ENCODE measurements at places on chromosomes 6 and 20.

GRCh38 chr20:1657556-1658334, at the start of gene SIRPG:
SIRPG (minus strand) TSS chr20:1657779; CDS start chr20:1657714, 65 bp downstream.
- no peak for DNase-seq

DNA sequence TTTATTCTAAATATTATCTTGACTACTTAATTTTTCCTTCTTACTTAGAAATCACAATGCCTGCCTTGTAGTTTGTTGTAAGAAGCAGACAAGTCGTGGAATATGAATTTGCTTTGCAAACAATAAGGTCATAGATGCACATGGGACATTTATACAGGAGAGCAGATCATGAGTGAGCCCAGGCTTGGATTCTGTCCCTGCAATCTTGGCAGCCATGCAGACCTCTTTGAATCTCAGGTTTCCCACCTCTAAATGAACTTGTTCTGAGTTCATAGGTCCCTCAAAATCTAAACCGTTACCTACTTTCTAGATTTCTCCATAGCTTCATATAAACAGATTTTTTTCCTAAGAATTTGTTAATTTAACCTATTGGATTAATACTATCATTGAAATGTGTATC, 19.5 kb downstream of the KIAA0408 start:
- no peak for DNase-seq

- DNase-seq = no peak
Observed at GRCh38 chr20:13105039-13105438, 96.3 kb downstream of the SPTLC3 start.

DNA sequence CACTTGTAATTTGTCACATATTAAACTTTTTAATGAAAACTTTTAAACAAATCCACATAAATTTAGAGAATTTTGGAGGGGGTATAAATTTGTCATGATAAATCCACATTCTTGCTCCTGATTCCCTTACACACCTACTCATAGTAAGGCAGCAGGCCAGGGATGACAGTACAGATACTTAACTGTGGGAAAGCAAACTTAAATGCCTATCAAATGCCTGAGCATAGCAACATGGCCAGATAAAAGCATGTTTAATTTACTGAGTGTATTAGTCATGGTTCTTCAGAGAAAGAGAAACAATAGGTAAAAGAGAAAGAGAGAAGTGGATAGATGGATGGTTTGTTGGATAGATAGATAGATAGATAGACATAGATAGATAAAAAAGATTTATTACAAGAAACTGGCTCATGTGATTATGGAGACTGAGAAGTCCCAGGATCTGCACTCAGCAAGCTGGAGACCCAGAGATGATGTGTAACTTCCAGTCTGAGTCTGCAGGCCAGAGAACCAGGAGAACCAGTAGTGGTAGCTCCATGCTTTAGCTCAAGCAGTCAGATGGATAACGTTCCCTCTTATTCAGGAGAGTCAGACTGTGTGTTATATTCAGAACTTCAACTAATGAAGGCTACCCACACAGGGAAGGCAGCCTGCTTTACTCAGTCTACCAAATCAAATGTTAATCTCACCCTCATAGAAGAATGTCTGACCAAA, 15.9 kb upstream of the ADGRF1 start:
- DNase-seq = no peak

GRCh38 chr20:37980876-37981275, 52.4 kb downstream of the TTI1 start:
- DNase-seq = no peak

- DNase-seq = no peak
Observed at GRCh38 chr6:141033101-141033500, 1099.6 kb upstream of the GJE1 start.

DNA sequence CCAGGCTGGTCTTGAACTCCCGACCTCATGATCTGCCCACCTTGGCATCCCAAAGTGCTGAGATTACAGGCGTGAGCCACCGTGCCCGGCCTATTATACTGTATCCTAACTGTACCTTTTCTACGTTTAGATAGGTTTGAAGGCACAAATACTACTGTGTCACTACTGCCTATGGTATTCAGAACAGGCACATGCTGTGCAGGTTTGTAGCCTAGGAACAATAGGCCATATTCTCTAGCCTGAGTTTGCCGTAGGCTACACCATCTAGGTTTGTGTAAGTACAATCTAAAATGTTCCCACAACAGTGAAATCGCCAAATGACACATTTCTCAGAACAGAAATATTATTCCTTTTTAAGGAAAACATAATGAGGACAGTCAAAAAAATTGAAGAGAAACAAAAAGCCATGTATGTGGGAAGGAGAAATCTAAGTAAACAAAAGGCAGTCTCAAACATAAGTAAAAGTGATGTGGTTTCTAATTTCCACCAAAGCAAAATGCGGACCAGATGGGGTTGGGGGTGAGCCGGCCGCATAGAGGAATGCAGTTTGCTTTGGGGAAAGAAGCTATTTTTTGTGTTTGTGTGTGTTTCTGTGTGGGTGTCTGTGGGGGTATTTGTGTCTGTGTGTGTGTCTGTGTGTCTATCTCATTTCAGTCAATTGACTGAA, 192.6 kb upstream of the SALL4 start:
- DNase-seq = no peak

DNA sequence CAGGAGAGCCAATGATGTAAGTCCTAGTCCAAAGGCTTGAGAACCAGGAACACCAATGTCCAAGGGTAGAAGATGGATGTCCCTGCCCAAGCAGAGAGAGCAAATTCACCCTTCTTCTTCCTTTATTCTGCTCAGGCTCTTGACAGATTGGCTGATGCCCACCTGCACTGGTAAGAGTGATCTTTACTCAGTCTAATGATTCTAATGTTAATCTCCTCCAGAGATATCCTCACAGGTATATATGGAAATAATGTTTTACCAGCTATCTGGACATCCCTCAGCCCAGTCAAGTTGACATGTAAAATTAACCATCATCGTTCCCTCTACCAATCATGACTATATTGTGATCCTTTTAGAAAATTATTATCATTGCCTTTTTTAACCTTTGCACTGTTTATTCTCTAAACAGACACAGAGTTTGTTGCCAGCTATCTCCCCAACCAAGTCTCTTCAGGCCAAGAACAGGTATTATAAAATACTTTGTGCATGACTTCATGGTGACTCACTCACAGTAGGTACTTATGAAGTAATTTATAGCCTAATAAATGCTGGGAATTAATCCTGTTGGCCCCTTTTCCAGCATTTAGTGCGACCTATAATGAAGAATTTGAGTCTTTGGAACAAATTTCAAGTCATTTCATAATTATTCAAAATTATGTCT, 26.2 kb upstream of the TSHZ2 start:
- no peak for DNase-seq

DNA sequence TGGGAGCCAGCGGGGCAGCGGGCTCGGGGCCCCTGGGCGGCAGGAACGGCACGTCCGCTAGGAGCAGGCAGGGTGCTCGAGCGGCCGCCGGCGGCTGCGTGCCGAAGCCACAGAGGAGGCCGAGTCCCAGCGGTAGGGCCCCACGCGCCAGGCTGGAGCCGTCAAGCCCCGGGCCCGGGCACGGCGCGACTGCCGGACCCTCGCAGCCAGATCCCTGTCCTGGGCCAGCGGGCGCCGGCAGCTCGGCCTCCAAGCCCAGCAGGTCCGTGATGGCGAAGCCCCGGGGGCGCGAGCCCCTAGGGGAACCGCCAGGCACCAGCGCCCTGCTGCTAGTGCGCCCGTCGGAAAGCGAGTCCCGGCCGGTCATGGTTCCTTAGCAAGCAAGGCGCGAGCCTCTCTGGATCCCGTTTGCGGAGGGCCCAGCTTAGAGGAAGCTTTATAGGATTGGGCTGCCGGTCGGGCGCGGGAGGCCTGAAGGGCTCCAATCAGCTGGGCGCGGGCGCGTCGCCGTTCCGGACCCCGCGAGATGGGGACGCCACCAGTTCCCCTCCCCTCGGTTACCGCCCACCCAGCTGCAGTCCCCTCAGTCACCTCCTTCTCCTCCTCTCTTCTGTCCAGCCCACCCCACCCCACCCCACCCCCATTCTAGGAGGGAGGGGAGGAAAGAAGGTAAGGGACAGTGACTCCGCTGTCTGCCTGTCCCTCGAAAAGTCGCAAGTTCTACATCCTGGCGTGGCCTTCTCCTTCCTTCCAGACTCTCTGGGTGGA, at the start of gene VSX1:
VSX1 (minus strand) TSS at position 412 of the 768 bp plus-strand sequence; CDS start at position 367, 45 bp downstream.
- no peak for DNase-seq

DNA sequence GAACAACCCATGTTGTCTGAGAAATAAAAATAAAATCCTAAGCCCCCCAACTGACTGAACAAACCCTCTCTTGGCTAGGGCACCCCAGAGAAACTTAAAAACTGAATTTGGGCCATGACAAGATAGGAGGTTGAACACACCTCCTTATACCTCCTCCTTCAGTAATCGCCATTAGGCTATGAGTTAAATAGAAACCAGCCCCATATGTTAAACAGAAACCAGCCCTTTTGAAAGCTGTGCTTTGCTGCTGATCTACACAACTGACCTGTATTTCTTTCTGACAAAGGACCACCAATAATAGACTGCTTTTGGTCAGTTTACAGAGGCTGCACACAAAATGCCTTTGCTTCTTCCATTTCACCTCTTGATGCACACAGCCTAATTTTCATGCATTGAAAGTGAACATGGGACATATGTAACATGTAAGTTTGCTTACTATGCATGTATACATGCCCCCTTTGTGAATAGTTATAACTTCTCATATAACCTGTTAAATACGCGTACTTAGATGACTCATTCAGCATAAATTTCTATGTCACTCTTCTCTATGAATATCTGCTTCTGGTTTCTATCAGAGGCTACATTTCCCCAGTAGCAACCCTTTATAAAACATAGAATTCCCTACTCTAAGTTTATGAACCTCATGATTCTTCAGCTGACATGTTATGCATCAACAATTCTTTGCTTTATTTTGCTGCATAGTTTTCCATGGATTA, 462.9 kb downstream of the COL12A1 start:
- no peak for DNase-seq

DNA sequence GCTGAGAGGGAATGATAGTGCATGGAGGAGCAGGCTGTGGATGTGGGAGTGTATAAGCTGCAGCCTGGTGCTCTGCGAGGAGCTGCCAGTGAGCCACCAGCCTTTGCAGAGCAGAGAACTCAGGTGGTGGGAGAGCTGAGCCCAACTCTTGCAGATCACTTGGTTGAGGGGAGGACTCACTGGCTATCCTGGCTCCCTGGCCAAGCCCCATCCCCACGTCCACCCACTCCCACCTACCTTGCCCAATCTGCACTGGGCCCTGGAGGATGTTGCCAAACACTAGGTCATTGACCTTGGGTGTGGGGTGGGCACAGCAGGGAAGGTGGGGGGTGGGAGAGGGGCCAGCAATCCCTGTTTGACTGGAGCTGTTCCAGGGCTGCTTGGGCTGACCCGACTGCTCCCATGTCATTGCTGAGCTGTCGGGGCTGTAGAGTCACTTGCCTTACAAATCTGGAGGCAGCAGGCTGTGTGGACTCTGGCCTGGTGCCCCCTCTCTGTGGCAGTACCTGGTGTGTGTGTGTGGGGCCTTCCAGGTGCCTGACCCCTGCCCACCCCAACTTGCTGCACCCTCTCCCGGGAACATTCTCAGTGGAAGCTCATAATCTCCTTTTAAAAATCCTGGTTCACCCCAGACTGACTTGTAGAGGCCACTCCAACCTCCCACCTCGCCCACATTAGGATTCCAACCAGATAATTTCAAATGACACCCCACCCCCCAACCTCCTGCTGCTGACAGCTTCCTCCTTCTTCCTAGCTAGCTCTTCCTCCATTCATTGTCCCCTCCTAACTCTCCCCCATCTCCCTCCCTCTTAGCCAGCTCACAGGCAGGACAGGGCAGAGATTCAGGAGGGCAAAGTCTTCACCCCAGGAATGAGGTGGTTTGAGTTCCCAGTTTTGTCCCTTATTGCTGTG, 162.3 kb downstream of the MRPL14 start:
- DNase-seq = no peak

- no peak for DNase-seq
Observed at GRCh38 chr20:59780494-59781185, 152.8 kb downstream of the SYCP2 start.

- DNase-seq = no peak
Observed at GRCh38 chr6:4253604-4254231, 118.3 kb upstream of the ECI2 start.

DNA sequence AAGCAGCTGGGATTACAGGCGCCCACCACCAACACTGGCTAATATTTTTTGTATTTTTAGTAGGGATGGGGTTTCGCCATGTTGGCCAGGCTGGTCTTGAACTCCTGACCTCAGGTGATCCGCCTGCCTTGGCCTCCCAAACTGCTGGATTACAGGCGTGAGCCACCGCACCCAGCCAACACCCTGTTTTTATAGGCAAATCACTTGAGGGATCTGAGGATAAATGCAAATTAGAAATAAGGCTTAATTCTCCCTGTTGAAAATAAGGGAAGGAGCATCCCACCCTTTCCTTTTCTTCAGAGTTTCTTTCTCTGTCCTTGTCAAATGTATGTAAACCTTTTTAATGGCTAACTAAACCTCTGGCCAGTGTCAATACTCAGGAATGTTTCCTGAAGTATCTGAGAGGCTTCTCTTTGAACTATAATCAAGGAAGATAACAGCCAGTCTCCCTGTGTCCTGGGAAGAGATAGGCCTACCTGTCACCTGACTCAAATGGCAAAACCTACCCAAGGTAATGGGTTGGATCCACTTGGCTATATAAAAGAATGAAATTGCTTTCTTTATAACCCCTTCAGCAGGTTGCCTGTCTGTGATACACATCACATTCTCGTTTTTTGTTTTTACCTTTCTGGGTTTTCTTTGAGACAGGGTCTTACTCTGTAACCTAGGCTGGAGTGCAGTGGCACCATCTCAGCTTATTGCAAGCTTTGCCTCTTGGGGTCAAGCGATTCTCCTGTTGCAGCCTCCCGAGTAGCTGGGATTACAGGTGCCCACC, 64.5 kb upstream of the TNFAIP3 start:
- no peak for DNase-seq

GRCh38 chr6:42436825-42437224, 14.9 kb downstream of the TRERF1 start:
- no peak for DNase-seq

- DNase-seq = no peak
Observed at GRCh38 chr6:33160728-33161344, 31.4 kb downstream of the COL11A2 start.

- no peak for DNase-seq
Observed at GRCh38 chr6:3813150-3813780, 35.9 kb upstream of the FAM50B start.

GRCh38 chr6:166697113-166697512, 70.1 kb upstream of the RPS6KA2 start:
- DNase-seq = no peak

- DNase-seq = no peak
Observed at GRCh38 chr6:39268171-39268570, 38.9 kb upstream of the KCNK5 start.

DNA sequence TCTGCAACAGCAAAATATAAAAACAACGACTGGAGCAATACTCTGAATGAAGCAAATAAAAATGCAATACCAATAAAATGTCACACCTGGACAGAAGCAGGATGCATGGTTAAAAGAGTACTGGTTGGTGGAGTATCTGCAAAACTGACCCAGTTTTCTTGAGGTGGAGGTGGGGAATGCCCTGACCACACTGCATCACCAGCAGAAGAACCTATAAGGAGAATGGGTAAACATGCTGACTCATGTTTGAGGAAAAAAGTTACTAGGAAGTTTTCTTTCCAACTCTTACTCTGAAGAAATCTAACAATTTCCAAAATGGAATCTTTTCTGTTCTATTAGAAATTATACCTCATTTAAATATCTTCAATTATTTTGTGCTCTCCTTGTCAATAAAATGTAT, 43.6 kb downstream of the REPS1 start:
- no peak for DNase-seq
